NCI-H1930 (cell line): ENCODE measurements at places on chromosomes 5 and 9.

DNA sequence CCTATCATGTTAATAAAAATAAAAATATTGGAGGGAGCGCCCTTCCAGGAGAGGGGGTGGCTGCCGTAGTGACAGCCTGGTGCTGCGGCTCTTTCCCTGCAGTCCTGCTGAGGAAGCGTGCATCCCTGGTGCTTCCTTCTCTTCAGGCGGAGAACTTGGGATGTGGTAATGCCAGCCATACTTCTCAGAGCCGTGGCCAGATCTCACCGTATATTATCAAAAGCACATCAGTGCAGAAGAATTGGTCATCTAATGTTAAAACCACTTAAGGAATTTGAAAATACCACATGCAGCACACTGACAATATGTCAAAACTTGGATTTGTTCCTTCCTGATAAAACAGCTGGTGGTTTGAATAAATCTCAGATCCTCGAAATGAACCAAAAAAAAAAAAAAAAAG is 17.7 kb downstream of the C9orf40 start:
- no peak for DNase-seq

DNA sequence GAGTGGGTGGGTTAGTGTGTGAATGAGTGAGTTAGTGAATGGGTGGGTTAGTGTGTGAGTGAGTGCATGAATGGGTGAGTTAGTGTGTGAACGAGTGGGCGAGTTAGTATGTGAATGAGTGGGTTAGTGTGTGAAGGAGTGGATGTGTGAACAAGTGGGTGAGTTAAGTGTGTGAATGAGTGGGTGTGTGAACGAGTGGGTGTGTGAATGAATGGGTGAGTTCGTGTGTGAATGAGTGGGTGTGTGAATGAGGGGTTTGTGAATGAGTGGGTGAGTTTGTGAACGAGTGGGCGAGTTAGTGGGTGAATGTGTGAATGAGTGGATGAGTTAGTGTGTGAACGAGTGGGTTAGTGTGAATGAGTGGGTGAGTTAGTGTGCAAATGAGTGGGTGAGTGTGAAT is 34.0 kb downstream of the NKD2 start:
- no peak for DNase-seq

DNA sequence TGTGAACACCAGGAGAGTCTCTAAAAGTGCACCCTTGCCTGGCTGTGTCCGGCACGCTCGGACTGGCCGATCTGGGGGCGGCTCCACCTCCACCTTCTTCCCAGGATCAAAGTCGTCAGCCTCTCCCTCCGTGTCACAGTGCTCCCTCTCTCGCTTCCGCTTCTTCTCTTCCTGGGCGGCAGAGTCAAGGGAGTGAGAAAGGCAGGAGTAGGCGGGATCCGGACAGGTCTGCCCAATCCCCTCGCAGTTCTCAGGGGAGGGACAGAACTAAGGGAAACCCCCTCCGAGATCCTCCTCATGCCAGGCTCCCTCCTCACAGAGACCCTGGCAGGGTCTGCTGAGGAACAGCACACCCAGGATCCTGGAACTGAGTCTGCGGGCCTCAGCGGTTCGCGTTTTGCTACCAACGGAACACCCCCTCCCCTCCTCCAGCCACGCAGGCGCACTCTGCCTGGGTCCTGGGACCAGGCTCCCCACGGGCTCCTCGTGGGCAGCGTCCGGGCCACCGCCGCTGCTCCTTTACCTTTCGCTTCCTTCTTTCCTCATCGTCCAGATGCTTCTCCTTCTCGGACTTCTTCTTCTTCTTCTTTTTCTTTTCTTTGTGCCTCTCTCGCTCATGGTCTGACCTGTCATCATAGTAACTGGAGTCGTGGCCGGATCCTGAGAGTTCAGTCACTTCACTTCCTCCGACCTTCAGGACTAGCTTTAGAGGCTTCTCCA is 1.3 kb downstream of the BRD9 start:
- no peak for DNase-seq

- no peak for DNase-seq
Observed at GRCh38 chr5:178869577-178869976, 9.8 kb downstream of the ZNF354B start.

- no peak for DNase-seq
Observed at GRCh38 chr5:176788941-176789872, 21.2 kb upstream of the UNC5A start.

DNA sequence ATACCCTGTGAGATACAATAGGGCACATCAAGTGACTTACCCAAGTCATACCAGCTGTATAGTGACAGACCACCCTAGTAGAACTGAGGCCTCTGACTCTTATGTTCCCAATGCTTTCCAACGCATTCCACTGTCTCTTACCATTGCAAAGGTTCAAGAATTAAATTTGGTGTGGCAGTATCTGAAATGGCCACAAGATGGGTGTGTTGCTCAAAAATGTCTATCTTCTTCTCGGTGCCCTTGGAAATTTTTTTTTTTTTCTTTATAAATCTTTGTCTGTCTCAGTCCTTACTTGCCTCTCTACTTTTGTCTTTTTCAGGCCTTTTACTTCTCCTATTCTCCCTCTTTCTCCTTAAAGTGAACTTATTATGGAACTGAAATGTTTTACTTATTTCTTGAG is 48.4 kb downstream of the GPR21 start:
- no peak for DNase-seq

DNA sequence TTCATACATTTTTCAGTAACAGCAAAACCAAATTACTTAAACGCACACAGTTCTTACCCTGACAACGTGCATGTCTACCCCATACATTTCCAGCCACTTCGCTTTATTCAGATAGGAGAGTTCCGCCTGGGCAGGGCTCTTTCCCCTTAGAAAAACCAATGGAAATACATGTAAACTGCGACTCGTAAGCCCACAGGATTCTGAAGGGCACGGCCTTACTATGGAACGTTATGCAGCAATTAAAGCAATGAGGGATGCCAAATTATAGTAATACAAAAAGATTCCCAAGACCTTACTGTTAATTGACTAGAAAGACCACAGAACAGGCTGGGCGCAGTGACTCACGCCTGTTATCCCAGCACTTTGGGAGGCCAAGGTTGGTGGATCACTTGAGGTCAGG is 64.5 kb downstream of the EPB41L4B start:
- no peak for DNase-seq

DNA sequence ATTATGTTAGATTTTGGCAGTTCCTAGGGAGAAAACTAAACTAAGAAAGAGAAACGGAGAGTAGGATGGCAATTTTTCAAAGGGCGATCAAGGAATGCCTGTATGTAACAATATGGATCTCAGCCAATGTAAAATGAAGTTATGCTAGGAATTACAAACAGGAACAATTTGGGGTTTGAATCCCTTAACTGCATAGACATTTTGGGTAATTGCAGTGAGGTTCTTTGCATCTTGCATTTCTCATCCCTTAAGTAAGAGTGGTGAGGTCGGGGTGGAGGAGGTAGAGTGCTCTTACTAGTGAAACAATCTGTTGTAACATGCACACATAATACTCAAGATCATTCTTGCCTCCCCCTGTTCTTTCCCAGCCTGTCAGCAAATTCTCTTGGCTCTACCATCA is 137.6 kb downstream of the NPR3 start:
- DNase-seq, result no peak

DNA sequence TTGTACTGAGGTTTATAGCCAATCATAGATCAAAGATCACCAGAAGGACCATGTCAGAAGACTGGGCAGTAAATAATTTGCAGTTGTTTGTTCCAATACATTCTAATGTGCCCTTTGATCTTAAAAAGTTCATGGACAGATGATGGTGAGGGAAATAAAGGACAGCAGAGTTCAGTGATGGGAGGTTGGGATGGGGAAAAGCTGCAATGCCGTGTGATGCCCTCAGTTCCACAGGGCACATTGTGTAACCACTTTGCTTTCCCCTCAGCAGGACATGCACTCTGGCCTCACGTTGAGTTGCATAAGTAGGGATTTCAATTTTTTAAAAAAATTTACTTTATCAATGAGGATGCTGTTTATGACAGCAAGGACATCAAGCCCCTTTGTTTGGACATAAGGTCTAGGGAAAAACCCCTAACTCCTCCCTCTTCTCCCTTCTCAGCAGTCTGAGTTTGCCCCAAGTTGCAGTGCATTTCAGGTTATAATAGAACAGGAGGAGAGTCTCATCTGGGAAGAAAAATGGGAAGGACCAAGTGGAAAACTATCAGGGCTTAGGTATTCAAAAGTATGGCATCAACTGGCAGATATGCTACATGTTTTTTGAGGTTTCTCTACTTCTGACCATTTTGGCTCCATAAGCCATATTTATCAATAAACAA is 83.1 kb upstream of the TMED7 start:
- DNase-seq, result no peak

GRCh38 chr9:20552874-20553557 is 69.3 kb downstream of the MLLT3 start:
- no peak for DNase-seq

DNA sequence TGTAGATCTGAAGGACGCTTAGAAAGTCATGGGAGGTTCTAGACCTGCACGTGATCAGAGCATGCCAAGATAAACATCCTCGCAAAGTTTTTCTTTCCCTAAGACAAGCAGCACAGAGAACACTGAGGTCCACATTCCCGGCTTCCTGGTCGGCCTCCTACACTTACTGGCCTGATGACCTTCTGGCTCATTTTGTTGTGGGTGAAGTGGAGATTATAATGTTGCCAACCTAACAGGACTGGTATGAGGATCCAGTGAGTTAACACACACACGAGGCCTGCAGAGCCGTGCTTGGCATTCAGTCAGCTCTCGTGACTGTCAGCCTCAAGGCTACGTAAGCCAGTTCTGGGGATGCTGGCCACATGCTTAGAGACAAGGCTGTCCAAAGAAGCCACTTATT is 186.0 kb downstream of the TENT4A start:
- DNase-seq, result no peak

- DNase-seq, result no peak
Observed at GRCh38 chr9:84278130-84278529, 62.4 kb downstream of the SLC28A3 start.

DNA sequence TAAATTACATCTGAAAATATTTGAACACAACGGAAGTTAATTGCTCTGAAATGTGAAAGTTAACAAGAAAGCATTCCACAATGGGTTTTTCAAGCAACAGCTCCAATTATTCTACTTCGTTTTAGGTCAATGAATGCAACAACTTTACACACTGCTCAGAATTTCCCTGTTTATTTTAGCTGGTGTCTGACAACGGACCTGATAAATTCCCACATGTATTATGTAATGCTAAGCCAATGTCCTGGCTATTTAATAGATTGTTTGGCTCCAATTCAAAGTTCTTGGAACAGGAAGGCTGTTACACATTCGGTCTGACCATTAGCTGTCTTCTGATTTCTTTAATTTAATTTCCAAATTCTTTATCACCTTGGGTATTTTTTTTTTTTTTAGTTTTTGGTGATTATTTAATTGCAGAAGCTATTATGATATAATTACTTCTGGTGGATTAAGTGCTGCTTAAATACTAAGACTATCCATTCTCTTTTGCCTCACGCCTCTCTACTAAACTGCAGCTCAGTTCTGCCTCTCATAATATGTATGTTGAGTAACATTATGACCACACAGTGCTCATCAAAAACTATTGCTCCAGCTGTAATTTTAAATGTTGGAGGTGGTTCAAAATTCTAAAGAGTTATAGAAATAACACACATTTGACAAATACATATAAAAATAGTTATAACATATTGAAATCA is 57.9 kb downstream of the MEF2C start:
- no peak for DNase-seq

- no peak for DNase-seq
Observed at GRCh38 chr9:14747111-14747510, 24.6 kb upstream of the CER1 start.

- peak; percentile 36 for DNase-seq
Observed at GRCh38 chr5:9545992-9546851, at the start of gene SEMA5A. TSS of gene SEMA5A (minus strand) at chr5:9546075. CDS start at chr5:9379946, 166,129 bp downstream.
